ENCODE measurements at places on chromosomes 7 and 10.

DNA sequence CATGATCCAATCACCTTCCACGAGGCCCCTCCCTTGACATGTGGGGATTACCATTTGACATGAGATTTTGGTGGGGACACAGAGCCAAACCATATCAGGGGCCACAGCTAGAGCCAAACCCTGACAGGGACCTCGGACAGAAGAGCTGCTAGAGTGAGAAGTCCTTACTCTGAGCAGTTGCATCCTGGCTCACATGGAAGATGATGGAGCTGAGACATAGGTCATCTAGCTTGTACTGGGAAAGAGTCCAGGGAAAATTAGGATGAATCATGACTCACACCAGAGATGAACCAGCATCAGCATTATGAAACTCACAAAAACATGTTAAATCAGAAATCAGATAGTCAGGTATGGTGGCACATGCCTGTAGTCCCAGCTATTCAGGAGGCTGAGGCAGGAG lies 12.8 kb upstream of the FMC1 start:
- no peaks in the 10 kb centered on the region for H3K36me3 ChIP-seq
- no peaks in the 10 kb centered on the region for H3K4me1 ChIP-seq
- no peak for DNase-seq

DNA sequence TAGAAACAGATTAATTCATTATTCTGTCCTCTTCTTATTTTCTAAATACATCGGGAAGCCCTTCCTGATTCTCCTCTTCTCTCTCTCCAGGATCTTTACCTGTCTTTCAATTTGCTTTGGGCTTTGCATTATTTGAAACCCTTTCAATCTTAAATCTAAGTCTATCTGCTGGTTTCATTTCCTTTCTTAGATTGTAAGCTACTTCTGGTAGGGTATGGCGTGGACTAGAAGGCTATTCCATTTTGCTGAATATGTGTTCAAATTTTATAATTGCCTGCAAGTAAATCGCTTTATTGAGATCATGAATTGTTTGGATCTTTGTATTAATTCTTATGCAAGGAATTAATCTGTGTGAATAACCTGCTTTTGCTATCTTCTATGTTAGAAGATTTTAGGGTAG lies 11.1 kb downstream of the STAM start:
- peaks cover 23% of the 10 kb centered on the region for H3K36me3 ChIP-seq
- no peak overlapping the region for H3K4me3 ChIP-seq
- peak overlapping the region; percentile 34 for H3K27ac ChIP-seq
- H3K27me3 ChIP-seq = no peaks in the 10 kb centered on the region
- peaks cover 18% of the 10 kb centered on the region for H3K4me1 ChIP-seq

- H3K36me3 ChIP-seq = no peaks in the 10 kb centered on the region
- H3K4me3 ChIP-seq = no peak overlapping the region
- H3K4me1 ChIP-seq = no peaks in the 10 kb centered on the region
- no peaks in the 10 kb centered on the region for H3K27me3 ChIP-seq
- no peak overlapping the region for H3K27ac ChIP-seq
Measured at GRCh38 chr7:8783229-8783628, 349.8 kb downstream of the NXPH1 start.

DNA sequence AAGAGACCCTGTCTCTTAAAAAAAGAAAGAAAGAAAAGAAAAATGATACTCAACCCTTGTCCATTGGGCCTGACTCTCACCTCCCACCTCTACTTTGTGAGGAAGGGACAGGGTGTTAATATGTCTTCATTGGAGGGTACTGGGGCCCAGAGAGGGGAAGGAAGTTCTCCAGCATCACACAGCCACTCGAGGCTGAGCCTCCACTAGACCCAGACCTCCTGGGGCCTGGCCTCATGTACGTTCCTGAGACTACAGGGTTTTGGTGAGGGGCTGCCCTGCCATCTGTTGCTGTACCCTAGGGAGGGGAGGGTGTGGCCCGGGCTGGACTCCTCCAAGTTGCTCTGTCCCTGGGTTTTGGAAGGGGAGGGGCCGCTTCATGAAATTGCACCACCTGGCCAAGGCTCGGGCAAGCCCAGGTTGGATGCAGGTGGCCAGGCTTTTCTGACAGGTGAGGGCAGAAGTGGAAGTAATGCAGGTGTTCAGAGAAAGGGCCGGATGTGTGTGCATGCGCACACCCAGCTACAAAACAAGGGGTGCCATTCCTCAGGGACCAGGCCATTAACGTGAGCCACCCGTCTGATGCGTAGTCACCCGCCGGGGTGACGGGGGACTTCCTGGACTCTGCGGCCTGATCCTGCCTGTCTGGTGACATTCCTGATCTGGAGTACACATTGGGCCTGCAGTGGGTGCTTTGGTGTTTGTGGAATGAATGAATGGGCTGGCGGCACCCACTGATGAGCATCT lies 21.7 kb downstream of the GTF2IRD1 start:
- no peak overlapping the region for H3K27ac ChIP-seq
- DNase-seq = no peak
- peaks cover 8% of the 10 kb centered on the region for H3K4me1 ChIP-seq
- no peaks in the 10 kb centered on the region for H3K36me3 ChIP-seq

GRCh38 chr7:83362871-83363550 lies 200.3 kb upstream of the PCLO start:
- H3K27me3 ChIP-seq = no peaks in the 10 kb centered on the region
- no peak overlapping the region for H3K4me3 ChIP-seq
- no peaks in the 10 kb centered on the region for H3K4me1 ChIP-seq
- no peaks in the 10 kb centered on the region for H3K36me3 ChIP-seq

DNA sequence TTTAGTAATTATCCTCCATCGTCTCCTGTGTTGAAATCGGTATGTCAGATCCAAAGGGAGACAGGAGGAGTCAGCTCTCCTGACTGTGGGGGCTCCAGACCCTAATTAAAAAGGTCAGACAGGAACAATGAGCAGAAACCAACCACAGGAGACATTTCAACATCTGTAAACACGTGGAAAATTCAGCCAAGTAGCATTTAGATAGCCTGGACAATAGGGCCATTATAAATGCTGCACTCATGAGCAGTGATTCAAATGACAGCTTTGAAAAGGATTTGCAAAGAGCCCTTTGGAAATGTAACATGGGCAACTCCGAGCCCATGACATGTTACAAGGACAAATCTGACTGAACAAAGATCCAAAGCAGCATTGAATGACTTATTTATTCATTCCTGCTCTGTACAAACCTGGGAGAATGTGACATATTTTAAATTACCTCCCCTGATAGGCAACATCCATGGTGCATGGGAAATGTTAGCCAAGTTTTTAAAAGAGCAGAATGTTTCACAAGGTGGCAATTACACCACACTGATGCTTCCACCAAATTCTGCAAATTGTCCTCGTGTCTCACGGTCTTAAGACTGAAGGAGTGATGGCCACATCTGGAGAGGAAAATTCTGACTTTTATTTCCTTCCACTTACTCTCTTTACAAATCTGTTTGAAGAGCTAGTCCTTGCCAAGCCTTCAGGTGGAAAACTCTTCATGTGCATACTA lies 113.3 kb upstream of the KMT2E start:
- peaks cover 12% of the 10 kb centered on the region for H3K27me3 ChIP-seq
- H3K4me1 ChIP-seq = no peaks in the 10 kb centered on the region
- no peak for DNase-seq
- H3K27ac ChIP-seq = no peak overlapping the region

- H3K4me3 ChIP-seq = no peak overlapping the region
- H3K27me3 ChIP-seq = no peaks in the 10 kb centered on the region
- DNase-seq = peak; percentile 33
- no peaks in the 10 kb centered on the region for H3K36me3 ChIP-seq
- no peak overlapping the region for H3K27ac ChIP-seq
Measured at GRCh38 chr7:20647908-20648776, 32.7 kb downstream of the ABCB5 start.

- DNase-seq = no peak
- H3K36me3 ChIP-seq = no peaks in the 10 kb centered on the region
- H3K4me1 ChIP-seq = no peaks in the 10 kb centered on the region
Measured at GRCh38 chr7:15612205-15612604, 50.4 kb upstream of the AGMO start.

- no peak for DNase-seq
- H3K36me3 ChIP-seq = no peaks in the 10 kb centered on the region
- H3K27ac ChIP-seq = no peak overlapping the region
- H3K27me3 ChIP-seq = peaks cover 19% of the 10 kb centered on the region
- H3K4me1 ChIP-seq = no peaks in the 10 kb centered on the region
- no peak overlapping the region for H3K4me3 ChIP-seq
Measured at GRCh38 chr7:36013246-36014014, 139.6 kb upstream of the EEPD1 start.

DNA sequence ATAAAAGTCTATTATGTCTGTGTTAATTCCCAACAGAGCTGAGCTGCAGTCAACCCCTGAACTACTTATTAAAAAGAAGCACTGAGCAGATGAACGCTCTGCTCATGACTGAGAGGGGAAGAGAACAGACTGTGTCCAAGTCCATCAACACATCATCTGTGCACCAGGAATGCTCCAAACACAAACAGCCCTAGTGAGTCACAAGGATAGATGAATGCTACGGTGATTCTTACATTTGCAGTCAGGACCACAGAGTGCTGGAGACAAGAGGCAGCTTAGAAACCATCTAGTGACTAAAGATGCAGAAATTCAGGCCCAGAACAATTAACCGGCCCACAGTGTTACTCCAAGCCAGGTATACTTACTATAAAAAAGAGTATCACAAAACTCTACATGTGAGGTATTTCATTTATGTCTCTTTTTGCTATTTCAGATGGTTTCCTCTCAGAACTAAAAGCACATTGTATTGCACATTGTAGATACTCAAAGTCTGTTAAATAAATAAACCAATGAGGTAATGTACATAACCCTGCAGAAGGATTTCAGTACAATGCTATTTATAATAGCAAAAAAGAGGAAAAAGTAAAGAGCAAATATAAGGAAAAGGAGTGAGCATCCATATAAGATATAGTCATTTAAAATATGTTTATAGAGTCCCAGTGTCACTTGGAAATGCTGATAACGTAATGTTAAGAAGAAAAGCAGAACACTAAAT lies 159.2 kb downstream of the KCNMA1 start:
- no peaks in the 10 kb centered on the region for H3K4me1 ChIP-seq
- no peak overlapping the region for H3K27ac ChIP-seq
- peaks cover 6% of the 10 kb centered on the region for H3K27me3 ChIP-seq
- H3K36me3 ChIP-seq = no peaks in the 10 kb centered on the region
- DNase-seq = no peak

DNA sequence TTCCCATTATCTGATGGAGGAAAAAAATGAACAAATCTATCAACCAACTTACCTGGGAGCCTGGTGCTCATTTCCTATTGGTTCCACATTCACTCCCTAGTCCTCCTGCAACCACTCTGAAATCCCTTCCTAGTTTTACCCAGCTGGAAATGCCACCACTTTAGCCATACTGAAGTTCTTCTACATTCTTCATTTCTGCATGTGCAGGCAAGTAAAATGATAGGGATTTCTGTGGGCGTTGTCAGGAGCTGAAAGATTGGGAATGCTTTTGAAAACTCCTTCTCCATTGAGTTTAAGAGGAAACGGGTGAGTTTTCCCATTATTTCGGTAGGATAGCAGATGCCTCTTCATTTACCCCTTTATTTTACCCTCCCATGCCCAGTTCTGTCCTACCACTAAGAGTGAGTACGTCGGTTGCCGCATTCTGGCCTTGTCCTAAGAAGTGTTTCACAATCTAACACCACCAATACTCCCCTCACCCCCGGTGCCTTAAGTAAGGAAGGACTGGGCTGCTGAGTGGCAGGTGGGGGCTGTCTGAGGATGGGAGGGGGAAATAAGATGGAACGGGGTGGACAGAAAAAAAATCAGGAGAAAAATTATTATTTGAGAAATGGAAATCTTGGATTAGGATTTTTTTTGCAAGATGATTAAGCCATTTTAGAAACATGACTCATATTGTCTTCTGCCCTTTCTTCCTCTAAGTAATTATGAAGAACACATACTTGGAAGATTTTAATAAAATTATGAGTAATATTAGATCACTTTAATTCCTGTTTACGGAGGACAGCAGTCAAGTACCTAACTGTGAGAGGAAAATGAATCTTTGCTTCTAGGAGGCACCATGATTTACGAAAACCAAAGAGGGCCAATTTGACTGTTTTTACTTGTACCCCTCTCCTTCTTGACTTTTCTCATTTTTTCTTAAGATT lies 13.2 kb upstream of the TAS2R60 start:
- no peaks in the 10 kb centered on the region for H3K36me3 ChIP-seq
- H3K4me3 ChIP-seq = no peak overlapping the region
- H3K27me3 ChIP-seq = no peaks in the 10 kb centered on the region
- no peak overlapping the region for H3K27ac ChIP-seq

DNA sequence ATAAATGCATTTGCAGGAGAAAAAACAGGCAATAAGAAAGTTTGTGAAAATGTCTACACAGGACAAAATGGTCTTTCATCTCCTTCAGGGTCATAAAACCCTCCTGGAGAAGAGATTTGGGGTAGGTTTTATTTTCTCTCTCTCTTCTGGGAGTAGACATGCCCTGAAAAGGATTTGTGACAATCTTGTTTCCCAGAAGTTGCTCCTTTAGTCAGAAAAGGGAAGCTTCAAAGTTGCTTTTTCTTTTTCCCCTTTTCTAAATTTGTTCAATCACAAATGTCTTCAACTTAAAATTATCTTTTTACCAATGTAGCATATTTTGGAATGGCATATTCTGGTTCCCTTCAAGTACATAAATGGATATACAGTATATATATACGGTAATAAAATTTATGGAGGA lies 9.4 kb upstream of the ANKRD22 start:
- no peak overlapping the region for H3K4me3 ChIP-seq
- no peak for DNase-seq
- no peak overlapping the region for H3K27ac ChIP-seq

DNA sequence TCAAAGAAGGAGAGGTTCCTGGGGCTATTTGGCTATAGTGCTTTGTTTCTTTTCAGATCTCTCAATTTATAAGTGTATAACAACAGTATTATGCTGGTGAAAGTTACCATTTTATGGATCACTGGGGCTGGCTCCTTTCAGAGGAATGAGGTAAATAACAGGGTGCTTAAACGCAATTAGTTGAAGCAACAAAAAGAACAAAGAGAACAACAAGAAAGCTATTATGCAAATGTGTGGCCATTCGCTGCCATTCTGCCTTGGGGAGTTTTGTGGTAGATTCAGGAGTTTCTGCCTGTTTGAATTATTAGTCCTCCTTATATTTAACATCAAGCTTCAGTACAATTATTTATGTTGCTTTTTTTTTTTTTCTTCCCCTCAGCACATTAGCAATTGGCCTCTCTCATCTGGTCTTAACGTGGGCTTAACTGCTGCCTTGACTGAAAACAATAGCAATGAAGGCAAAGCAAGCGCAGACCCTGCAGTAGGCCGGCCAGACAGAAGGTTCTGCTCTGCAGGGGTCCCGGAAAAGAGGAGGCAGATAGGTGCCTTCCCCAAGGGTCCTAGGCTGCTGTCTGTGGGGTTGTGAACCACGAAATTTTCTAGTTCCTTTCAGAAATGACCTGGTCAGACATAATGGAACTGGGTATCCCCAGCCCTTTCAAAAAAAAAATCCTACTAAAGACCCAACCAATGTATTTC lies 339.9 kb upstream of the PODXL start:
- no peaks in the 10 kb centered on the region for H3K27me3 ChIP-seq
- H3K36me3 ChIP-seq = no peaks in the 10 kb centered on the region
- H3K4me3 ChIP-seq = no peak overlapping the region
- no peak for DNase-seq

GRCh38 chr10:55653531-55653930 lies 707.5 kb downstream of the ZWINT start:
- H3K4me3 ChIP-seq = no peak overlapping the region
- H3K27me3 ChIP-seq = no peaks in the 10 kb centered on the region
- H3K36me3 ChIP-seq = no peaks in the 10 kb centered on the region
- H3K27ac ChIP-seq = no peak overlapping the region

GRCh38 chr7:4681886-4682620 lies at the start of gene FOXK1:
Gene FOXK1, plus strand, starts transcription at chr7:4682295. Its CDS starts 14 bp downstream, at chr7:4682309.
- peak; percentile 88 for DNase-seq
- H3K4me1 ChIP-seq = peaks cover 14% of the 10 kb centered on the region

GRCh38 chr10:110698782-110699201 lies 54.7 kb downstream of the RBM20 start:
- no peaks in the 10 kb centered on the region for H3K27me3 ChIP-seq
- H3K4me3 ChIP-seq = no peak overlapping the region
- H3K36me3 ChIP-seq = no peaks in the 10 kb centered on the region
- H3K4me1 ChIP-seq = peaks cover 4% of the 10 kb centered on the region
- no peak for DNase-seq
